Progenitor cell of endocrine pancreas (in vitro differentiated cells): ENCODE measurements at places on chromosomes 1 and 21.

- peaks cover 52% of the 10 kb centered on the region for H3K4me1 ChIP-seq
- no peak overlapping the region for H3K4me3 ChIP-seq
- no peak for DNase-seq
Observed at GRCh38 chr21:38810826-38811164, 5.1 kb downstream of the ETS2 start.

GRCh38 chr1:182556279-182556678 is 32.8 kb downstream of the RNASEL start:
- H3K27me3 ChIP-seq, result peaks cover 5% of the 10 kb centered on the region
- no peaks in the 10 kb centered on the region for H3K36me3 ChIP-seq
- H3K4me1 ChIP-seq, result no peaks in the 10 kb centered on the region
- DNase-seq, result no peak
- H3K27ac ChIP-seq, result no peak overlapping the region

GRCh38 chr1:225652729-225653462 is at the start of gene ENAH:
Gene ENAH, minus strand, starts transcription at chr1:225653123. Its CDS starts 433 bp downstream, at chr1:225652690.
- peak within 1 kb of the TSS; percentile 97 for H3K27ac ChIP-seq
- peaks cover 32% of the 10 kb centered on the region for H3K4me1 ChIP-seq
- DNase-seq, result peak; percentile 73
- peaks cover 1% of the 10 kb centered on the region for H3K36me3 ChIP-seq

DNA sequence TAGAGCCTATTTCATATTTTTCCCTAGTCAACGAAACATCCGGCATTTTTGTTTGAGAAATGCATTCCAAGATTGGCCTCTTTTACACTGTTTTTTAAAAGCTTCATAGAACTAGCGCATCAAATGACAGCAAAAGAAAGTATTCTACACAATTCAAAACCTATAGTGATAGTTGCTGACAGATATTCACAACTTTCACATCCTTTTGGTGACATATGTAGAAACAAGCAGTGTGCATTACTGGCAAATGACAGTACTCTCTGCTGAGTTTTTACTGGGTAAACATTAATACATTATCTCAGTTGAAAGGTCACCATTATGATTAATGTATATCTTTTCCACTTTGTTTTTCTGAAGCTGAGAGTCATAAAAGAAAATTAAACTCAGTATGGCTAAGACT is 135.4 kb upstream of the RGS18 start:
- no peak overlapping the region for H3K27ac ChIP-seq
- H3K27me3 ChIP-seq, result no peaks in the 10 kb centered on the region
- H3K4me1 ChIP-seq, result no peaks in the 10 kb centered on the region

DNA sequence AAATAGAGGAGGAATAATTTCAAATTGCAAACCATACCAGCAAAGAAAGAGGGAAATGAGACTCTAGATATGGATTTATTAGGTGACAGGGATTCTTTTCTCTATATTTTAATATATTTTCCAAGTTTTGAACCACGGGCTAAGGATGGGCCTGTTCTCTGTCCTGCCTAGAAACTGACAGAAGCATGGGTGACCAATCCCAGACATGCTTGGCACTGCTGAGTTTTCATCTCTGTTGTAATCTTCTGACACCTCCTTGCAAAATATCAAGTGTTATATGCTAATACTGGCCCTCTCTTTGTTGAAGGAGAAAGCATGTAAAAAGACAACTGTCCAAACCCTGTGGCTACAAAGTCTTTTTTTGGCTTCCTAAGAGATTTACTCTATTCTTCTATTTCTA is 774 bp upstream of the ANGPTL7 start:
- H3K27me3 ChIP-seq, result no peaks in the 10 kb centered on the region
- DNase-seq, result no peak
- no peak overlapping the region for H3K27ac ChIP-seq
